Glutamatergic neuron (in vitro differentiated cells): ENCODE measurements at places on chromosomes 12 and 14. TPM values are rescaled to one million over a fixed set of nuclear protein-coding genes. Genes with fewer than 3 reads are reported as not detected.

DNA sequence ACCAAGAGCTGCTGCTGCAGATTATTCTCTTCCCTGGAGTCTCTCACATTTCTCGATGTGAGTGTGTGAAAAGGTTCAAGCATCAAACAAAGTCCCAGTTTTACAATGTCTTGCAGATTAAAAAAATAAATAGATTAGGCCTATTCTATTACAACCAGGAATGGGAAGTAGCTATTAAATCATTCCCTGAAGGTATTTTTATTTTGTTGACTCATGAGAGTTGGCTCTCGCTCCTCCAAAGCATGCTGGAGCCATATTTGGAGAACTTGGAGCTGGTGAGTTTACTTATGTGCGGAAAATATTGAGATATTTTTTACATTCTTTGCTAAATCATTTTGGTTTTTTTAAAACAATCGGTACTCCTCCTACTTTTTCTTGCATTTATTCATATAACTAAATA, 572.3 kb downstream of the ETNK1 start:
- no peak for DNase-seq

- no peak for DNase-seq
Measured at GRCh38 chr14:35155962-35156361, 33.6 kb downstream of the PRORP start.

DNA sequence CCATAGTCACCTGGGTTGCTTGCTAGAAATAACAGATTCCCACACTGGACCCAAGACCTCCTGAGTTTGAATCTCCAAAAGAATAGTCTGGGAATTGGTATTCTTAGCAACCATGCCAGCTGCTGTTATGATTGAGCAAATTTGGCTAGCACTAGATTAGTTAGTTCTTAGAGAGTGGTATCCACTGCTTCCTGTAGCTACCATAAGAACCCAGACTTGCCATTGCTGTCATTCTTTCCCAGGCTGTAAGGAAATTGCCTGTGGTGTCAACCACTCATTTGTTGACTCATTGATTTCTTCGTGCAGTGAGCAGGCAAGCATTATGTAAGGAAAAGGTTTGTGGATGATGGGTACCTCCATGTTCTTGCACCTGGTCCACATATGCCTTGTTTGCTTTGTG, 201.8 kb upstream of the RGS6 start:
- DNase-seq: no peak

DNA sequence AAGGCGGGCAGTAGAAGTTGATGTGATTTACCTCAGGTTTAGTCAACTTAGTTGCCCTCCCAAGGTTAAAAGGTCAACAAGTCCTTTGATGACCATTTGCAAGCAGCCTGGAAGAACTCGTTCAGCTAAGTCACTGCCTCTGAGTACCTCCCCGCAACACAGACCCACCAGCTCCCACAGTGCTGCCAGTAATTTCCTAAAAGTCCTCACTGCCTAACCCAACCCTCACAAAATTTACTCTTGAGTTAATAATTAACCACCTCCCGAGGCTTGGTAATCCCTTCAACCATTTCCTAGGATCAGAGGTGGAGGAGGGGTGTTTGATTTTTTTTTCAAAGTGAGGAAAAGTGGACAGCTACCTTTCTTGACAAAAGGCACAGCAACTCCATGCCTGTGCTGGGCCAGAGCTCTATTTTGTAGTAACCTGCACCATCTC, 55.8 kb downstream of the MAP3K9 start:
- DNase-seq: no peak

GRCh38 chr14:100577986-100578431, 9.2 kb downstream of the BEGAIN start:
- DNase-seq: peak; percentile 9

Gene STXBP6
- 0.49 TPM for total RNA-seq
